ENCODE measurements at places on chromosomes 1 and 21.

DNA sequence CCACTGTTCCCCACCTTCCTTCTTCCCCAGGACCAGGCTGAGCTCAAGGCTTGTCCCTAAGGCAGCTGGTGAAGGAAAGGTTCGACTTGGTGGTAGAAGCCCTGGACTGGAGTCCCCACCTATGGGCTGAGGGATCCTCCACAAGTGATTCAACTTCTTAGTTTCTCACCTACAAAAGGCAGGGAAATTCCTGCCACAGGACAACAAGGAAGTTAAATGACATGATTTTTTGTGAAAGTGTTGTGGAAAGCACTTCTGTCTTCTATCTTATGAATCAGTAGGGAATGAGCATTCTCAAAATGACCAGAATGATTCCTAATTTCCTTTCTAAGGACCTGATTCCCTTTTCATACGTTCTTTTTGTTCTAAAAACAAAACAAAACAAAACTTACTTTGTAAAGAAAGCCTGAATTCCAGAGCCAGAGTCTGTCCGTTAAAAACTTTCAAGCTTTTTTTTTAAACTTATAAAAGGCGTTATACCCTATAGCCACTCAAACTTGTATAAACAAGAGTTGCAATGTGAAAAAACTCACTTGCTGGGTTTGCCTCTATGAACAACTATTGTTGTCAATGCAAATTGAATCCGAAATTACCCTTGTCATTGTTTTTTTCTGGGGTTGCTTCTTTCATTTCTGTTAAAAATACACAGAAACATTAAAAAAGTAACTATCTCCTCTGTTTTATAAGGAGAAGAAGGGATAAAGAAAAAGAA lies 12.2 kb downstream of the KCNJ15 start:
- peaks cover 7% of the 10 kb centered on the region for H3K27me3 ChIP-seq
- no peaks in the 10 kb centered on the region for H3K36me3 ChIP-seq
- H3K4me3 ChIP-seq: no peak overlapping the region

- no peak for DNase-seq
- no peak overlapping the region for H3K27ac ChIP-seq
- no peak overlapping the region for H3K4me3 ChIP-seq
- H3K36me3 ChIP-seq: no peaks in the 10 kb centered on the region
These were observed 3.9 kb upstream of the KCNJ9 start for GRCh38 chr1:160077486-160077885.

DNA sequence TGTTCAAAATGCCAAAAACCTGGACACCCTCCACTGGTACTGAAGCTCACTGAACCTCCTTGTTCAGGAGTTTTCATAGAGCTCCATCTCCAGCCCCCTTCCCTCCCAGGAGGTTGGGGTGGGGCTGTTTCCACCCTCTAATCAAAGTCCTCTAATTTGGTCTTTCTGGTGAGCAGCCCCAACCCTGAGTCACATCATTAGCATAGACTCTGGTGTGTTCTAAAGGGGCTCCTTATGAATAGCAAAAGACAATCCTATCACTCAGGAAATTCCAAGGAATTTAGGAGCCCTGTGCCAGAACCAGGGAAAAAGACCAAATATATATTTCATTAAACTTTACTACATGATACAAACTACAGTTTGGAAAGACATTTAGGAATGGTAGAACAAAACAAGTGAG lies 13.2 kb upstream of the UBE4B start:
- H3K27me3 ChIP-seq: peaks cover 16% of the 10 kb centered on the region
- DNase-seq: no peak
- peaks cover 7% of the 10 kb centered on the region for H3K4me1 ChIP-seq
- H3K4me3 ChIP-seq: no peak overlapping the region
- no peak overlapping the region for H3K27ac ChIP-seq
- peaks cover 4% of the 10 kb centered on the region for H3K36me3 ChIP-seq

- H3K4me1 ChIP-seq: no peaks in the 10 kb centered on the region
- H3K4me3 ChIP-seq: no peak overlapping the region
- no peaks in the 10 kb centered on the region for H3K27me3 ChIP-seq
- no peak overlapping the region for H3K27ac ChIP-seq
These were observed 48.4 kb upstream of the RNPC3 start for GRCh38 chr1:103477101-103477500.

DNA sequence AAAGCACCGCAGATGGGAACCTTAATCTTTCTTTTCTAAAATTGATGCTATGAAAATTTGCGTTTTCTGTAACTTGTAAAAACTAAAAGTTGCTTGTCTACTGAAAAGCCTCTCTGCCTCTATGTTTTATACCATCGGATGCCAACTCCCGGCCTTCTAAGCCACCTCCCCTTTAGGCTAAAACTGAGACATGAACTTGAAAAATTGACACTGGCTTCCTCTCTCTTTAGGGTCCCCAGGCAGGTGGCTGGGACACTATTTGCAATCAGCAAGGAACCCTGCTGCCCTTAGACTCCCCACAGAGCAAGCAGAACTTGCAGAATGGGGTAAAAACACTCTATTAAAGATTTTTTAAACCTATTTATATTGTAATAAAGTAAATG lies 151.1 kb upstream of the CAMK1G start:
- no peak overlapping the region for H3K27ac ChIP-seq
- no peaks in the 10 kb centered on the region for H3K36me3 ChIP-seq
- no peak overlapping the region for H3K4me3 ChIP-seq
- DNase-seq: no peak
- no peaks in the 10 kb centered on the region for H3K27me3 ChIP-seq

All from nephron progenitor cell (in vitro differentiated cells).